Left lung (tissue), 14 donors: ENCODE measurements at places on chromosomes 5 and 9.

GRCh38 chr5:180647465-180647864, 1.9 kb downstream of the FLT4 start:
- no peak for DNase-seq

DNA sequence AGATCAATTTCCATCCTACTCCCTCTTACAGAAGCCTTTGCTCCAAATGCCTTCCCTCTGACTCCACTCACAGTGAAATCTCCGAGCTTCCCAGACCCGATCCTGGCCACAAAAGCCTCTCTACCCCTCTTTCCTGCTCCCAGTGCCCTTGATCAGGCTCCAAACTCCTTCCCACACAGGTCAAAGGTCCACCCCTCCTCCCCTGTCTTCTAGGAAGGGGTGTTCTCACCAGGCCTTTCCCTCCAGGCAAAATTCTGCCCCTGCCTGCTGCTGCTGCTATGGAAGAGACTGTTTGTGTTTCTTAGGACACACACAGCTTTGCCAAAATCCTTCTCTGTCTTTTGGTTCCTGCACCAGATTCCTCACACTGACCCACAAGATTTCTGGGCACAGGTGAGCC, 85.8 kb upstream of the ALDH1A1 start:
- peak; percentile 39 for DNase-seq

DNA sequence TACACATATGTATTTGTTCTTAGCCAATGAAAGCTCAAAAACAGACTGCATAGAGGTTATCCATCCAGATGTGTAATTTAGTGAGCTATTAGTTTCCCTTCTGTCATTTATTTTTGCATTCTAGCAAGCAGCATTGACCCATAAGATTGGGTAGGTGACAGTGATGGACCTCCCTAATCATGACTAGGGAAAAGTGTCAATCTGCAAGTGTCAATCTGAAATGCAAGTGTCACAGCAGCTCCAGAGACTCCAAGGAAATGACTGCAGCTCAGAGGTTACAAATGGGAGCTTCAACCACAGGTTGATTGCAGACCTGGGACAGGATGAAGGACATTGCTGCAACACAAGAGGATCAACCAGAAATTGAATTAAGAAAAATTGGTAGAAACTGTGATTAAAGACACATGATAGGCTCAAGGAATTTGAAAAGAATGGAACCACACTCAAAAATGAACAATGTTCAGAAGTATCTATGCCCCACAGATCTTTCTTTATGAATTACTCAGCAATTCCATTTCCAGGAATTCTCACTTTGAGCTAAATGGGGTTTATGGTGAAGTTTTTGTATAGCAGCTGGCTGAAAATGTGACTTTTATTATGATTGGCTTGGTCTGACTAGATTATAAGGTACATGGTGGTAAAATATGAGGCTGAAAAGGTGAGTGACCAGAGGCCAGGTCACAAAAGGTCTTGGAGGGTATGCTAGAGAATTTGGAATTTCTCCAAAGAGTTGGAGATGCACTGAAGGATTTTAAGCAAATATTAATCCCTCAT, 59.6 kb upstream of the HTR4 start:
- DNase-seq, result no peak

DNA sequence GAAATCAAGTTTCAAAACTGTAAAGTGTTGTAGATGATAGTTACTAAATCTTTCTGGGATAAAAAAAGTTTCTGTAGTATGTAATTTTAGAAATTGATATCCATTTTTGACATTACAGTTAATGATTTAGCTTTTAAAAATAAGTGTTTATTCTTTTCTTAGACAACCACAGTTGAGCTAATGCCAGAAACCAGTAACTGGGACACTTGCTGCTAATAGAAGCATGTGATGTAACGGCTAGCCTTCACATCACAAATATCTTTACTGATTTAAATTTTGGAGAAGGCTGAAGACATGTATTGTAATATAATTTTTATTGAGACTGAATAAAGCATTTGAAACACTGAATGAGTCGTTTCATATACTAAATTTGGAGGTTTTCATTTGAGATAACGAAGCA, 18.8 kb downstream of the CSNK1G3 start:
- DNase-seq, result no peak

GRCh38 chr9:94643176-94643575, 3.9 kb upstream of the FBP1 start:
- no peak for DNase-seq
